Activated CD8-positive, alpha-beta memory T cell treated with anti-CD3 and anti-CD28 coated beads, Interleukin-2, amount 50 U/mL, for 4 hours (primary cell): ENCODE measurements at places on chromosomes 6 and 20.

DNA sequence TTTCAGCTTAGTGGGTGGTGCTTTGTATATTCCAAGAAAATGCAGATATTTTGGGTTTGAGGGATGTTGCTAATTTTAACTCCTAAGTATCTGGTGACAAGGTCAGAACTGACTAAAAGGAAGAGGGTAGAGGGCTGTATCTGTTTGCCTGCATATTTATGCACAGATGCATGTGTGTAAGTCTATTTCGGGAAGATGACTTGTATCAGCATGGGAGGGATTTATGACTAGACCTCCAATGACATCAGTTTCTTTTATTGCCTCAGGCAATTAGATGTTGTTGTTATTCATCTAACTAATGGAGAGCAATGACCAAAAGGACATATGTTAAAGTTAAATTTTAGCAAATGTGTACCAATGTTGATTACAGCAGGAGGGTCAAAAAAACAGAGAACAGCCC, 734.3 kb downstream of the QKI start:
- DNase-seq = no peak

DNA sequence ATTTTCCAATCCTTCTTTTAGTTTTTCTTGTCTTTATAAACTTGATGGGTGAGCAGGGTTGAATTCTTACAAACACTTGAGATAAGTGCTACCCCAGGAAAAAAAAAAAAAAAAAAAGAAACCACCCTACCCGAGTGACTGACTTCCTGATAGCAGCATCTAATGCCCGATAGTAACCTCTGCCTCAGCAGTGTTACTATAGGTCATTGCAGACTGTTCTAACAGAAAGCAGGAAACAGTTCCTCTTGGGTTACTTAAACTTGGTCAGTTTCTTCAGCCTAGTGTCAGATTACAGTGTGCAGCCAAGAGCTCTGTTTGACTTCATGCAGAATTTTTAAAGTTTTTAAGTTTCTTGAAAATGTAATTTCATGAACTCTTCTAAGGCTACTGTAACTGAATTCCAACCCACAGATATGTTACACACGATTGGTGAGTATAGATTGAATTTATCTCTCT, 2.1 kb downstream of the MYLIP start:
- peak; percentile 25 for DNase-seq

- DNase-seq = no peak
Observed at GRCh38 chr6:68973066-68973465, 338.0 kb downstream of the ADGRB3 start.

- peak; percentile 51 for DNase-seq
Observed at GRCh38 chr6:158849899-158850806, 31.0 kb upstream of the EZR start.

- no peak for DNase-seq
Observed at GRCh38 chr6:105429676-105430075, 26.8 kb upstream of the PREP start.

DNA sequence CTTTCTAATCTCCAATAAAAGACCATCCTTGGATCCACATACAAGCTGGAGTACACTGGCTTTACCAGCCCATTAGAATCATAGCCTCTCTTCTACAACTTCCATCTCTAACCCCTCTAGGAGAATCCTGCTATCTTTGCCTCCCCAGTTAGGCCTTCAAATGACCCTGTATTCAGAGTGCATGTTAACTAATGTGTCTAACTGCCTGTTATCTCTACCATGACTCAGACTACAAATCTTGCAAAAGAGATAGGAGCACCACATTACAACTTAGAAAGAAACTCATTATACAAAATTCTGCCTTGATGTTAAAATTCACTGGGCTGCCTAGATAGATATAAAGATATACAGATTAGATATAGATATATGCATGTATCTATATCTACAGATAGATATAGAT, 28.2 kb downstream of the GPR63 start:
- no peak for DNase-seq

DNA sequence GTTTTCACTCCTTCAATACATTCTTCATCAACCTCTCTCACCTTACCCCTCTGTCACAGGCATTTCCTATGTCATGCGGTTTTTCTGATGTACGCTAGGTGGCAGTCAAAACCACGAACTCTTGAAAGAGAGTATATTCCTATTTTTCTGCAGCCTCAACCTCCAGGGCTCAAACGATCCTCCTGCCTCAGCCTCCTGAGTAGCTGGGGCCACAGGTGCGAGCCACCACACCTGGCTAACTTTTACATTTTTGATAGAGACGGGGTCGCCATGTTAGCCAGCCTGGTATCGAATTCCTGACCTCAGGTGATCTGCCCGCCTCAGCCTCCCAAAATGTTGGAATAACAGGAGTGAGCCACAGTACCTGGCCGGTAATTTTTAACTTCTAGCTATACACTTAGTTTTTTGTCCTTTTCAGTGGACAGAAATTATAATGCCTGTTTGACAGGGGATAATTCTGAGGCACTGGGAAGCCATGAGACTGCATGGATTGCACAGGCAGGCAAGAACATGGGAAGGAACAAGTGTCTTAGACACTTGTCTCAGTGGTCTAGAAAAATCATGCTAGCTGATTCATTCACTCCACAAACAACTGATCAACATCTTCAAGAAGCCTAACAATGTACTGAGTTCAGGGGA, 22.5 kb upstream of the HFE start:
- DNase-seq = peak; percentile 31

- no peak for DNase-seq
Observed at GRCh38 chr20:19308146-19308545, 95.7 kb downstream of the SLC24A3 start.

DNA sequence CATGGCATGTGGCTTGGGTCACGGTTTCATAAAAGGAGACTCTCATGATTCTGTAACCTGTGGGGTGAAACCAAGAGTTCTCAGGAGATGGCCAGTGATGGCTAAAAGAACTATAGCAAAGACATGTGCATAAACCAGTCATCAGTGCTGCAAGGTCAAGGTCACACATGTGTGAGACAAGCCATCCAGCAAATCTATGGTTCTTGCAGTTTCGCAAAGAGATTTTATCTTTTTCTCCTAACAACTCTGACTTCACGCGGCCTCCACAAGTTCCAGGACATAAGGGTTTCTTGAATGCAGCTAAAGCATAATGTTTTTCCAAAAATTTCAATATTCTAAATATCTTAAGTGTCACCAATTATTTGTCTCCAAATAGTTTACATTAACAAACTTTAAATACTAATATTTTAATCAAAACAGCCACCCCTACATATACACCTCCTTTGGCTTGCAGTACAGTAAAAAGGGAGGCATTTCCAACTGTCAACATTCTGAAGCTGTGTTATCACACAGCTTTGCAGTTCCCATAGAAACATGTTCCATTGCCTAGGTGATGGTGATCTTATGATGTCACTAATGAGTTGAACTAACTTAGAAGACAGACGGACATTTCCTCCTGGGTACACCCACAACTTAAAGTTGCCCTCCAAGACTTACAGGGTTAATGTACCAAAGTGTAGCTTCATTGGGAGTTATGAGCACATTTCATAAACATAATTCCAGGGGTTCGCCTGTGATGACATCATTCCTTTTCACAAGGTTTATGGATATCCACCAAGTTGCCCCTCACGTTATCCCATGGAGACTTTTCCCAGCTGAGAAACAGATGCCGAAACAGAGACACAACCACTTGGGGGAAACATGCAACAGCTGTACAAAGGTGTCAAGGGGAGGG, 250.9 kb upstream of the PDE10A start:
- DNase-seq = no peak

GRCh38 chr6:14547284-14547998, 429.9 kb downstream of the CD83 start:
- DNase-seq = no peak

DNA sequence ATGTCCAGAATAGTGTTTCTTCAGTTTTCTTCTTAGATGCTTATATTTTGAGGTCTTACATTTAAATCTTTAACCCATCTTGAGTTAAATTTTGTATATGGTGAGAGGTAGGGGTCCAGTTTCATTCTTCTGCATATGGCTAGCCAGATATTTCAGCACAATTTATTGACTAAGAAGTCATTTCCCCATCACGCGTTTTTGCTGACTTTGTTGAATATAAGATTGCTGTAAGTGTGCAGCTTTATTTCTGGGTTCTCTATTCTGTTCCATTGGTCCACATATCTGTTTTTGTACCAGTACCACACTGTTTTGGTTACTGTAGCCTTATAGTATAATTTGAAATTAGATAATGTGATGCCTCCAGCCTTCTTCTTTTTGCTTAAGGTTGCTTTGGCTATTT, 179.6 kb downstream of the AKAP7 start:
- no peak for DNase-seq

DNA sequence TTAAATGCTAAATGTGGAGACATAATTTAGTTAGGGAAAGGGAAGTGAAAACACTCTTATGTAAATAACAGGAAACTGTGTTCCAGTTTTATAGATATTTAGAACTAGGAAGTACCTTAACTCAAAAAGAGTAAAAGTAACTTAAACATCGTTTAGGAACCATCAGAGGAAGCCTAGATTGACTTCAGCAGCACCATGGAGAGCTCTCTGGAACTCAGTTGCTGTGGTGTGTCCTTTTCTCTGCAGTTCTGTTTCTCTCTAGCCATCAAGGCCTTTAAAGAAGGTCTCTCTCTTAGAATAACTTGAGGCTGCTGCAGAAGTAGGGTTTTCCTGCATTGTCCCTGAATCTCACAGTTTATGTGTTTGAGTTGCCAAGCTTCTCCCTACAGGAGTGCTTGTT, 26.9 kb downstream of the CLVS2 start:
- DNase-seq = no peak

DNA sequence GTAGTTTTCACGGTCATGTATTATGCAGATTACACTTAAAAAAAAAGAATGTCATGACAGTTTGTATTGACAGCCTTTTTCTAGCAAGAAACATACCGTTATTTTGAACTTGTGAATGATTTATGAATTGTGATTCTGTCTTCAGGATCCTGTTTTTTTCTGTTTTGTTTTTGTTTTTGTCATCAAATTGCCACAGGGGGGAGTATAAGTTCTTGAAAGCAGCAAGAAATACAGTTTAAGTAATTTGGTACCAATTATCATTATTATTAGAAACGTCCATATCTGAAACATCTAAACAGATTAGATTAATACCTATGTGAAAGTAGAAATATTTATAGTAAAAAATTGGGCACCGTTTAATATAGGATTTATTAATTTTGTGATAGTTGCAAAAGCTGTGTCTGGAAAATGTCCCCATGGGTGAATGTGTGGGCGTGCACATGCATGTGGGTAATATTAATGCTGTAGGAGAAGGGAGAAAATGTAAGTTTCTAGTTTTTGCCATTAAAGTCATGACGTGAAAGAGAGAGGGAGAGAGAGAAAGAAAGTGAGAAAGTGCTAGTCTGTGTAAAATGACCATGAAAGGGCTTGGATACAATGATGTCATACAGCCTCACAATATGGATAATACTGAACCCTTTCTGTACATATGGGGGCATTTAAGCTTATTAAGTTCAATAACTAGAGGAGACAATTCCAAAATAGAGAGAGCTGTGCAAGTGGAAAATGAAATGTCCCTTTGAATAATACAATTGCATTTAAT, 9.4 kb upstream of the CCN2 start:
- DNase-seq = no peak

- DNase-seq = no peak
Observed at GRCh38 chr6:150981095-150981494, 115.6 kb downstream of the MTHFD1L start.

GRCh38 chr20:8309634-8310033, 177.6 kb downstream of the PLCB1 start:
- DNase-seq = no peak

- DNase-seq = no peak
Observed at GRCh38 chr6:164109770-164110140, 695.2 kb downstream of the QKI start.

- no peak for DNase-seq
Observed at GRCh38 chr20:52595518-52595917, 376.6 kb upstream of the TSHZ2 start.

DNA sequence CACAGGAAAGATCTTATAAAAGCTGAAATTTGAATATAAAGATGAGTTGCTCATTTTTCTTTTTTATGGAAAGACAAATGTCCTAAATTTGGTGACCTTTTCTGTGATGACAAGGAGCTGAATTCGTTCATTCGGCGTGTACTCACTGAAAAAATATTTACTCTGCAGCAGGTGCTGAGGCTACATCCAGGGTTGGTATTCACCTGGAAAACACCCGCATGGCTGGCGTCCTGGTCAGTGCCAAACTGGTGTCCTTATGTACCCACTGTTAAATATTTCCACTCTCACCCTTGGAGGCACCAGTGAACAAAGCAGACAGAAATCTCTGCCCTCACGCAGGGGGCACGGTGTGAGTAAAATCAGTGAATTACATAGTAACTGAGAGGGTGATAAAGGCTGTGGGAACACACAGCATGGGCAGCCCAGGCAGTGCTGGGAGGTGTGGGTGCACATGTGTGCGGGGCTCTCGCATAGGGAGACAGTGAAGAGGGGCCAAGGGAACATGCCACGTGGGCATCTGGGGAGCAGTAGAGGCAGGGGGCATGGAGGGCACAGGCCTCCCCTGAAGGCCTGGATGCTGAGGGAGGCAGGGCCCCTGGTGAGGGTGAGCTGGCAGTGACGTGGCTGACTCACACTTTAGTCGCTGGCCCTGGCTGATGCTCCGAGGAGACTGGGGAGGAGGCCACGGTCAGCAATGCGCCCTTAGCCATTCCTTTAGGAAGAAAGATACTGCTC, 89.7 kb downstream of the INSM1 start:
- no peak for DNase-seq

DNA sequence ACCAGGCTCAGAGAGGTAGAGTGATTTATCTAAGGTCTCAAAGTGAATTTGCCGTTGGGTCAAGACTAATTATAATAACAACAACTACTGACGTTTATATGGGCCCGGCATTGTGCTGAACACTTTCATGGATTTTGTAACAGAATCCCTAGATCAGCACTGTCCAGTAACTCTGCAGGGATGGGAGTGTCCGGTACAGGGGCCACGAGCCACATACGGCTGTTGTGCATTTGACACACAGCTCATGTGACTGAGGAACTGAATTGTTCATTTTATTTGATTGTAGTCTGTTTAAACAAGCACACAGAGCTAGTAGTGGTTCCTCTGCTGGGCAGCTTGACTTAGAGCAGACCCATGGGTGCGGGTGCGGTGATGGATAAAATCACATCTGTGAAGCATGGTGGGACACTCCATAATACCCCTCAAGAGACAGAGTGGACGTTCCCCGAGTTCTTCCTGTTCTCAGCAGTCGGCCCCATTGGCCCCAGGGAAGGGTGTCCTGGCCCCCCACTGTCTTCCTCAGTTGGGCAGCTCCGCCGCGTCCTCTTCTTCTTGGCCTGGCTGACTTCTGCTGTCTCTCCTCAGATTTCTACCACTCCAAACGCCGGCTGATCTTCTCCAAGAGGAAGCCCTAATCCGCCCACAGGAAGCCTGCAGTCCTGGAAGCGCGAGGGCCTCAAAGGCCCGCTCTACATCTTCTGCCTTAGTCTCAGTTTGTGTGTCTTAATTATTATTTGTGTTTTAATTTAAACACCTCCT, 6.8 kb downstream of the CDKN1A start:
- no peak for DNase-seq

GRCh38 chr6:128000363-128000762, 99.5 kb upstream of the THEMIS start:
- DNase-seq = no peak

DNA sequence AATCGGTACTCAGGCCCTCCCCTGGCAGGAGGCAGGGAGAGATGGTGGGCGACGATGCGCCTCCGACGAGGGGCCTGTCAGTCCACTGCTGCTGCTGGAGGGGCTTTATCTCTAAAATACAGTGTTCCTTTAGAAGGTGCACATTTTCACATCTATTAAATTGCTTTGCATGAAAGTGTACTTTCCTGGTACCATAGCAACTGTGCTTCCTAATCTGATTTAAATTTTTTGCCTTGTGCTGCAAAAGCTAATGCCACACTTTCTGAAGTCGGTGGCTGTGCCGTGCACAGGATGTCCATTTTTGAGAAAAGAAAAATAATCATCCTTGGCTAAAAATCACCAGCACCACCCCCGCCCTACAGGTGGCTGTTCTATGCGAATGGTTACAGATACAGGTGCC, 262.0 kb upstream of the CDH4 start:
- no peak for DNase-seq
